NCI-H460 (cell line): ENCODE measurements at places on chromosomes 5 and 9.

- peak; percentile 72 for DNase-seq
Measured at GRCh38 chr9:125558453-125559092, 148.4 kb downstream of the MAPKAP1 start.

DNA sequence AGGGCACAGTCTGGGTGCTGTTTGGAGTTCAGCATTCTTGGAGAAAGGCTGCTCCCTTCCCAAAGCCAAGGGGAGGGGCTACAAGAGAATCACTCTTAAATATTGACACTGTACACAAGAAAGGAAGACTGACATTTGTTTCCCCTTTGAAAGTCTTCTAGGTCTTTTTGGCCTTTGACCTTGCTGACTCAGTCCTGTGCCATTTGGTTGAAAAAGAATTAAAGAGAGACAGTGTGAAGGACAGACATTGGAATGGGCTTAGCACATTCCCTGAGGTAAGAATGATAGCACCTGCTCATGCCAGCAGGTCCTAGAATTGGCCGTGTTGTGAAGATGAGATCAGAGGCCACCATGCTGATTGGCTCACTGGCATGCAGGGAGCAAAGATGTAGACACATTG lies 271.4 kb upstream of the ZNF608 start:
- no peak for DNase-seq

GRCh38 chr9:137000177-137000930 lies 4.0 kb upstream of the CLIC3 start:
- DNase-seq, result no peak

- peak; percentile 45 for DNase-seq
Measured at GRCh38 chr5:180718810-180719453, 20.9 kb downstream of the OR2Y1 start.

DNA sequence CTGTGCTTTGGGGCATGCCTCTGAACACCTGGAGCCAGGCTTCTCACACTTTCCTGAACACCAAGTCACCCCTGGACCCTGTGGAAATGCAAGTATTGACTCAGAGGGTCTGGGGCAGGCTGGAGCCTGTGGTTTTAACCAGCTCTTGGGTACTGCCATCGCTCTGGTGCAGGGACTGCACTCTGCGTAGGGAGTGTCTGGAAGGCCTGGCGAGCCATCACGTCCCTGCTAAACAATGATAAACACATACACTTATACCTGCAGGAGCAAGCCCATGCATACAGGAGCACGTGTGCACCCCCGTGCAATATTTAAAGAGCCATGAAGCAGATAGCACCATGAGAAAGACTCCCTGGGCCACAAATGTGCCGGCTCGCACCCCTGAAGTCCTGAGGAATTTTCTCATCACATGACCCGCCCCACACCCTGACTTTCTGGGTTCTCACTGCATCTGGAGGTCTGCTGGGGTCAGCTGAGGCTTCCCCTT lies 267.7 kb downstream of the GADD45G start:
- DNase-seq, result no peak
